ENCODE measurements at places on chromosomes 1 and 21.

GRCh38 chr1:42320708-42321107 is 14.3 kb downstream of the FOXJ3 start:
- DNase-seq: no peak

GRCh38 chr1:201506092-201506491 is 831 bp downstream of the CSRP1 start:
- no peak for DNase-seq

GRCh38 chr1:33943978-33944377 is 80.1 kb downstream of the HMGB4 start:
- no peak for DNase-seq

DNA sequence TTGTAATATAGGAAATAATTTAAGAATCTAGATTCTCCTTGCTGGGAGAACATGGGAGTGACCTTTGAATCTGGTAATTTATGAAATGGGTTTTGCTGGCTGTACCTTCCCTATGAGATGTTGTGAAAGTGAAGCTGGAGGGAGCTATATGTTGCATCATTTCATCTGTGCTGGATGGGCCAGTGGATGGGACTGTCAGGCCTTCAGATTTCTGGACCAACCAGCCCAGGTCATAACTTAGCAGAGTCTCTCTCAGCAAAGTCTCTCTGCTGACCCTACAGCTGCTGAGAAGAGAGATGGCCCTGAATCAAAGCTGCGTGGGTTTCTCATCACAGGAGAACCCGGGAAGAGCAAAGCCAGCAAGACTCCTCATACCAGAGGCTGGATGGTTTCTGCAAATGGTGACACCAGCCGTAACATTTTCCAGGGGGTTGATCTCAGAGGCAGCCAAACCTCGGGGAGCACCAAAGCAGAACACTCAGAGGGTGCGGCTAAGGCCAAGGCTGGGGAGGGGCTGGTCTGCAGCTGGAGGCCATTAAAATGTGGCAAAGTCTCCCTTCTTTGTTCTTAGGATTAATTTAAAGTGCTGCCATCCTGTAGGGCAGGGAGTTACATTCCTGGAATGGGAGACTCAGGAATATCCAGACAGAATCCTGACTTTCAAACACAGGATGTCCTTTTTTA is 18.2 kb upstream of the PTGFRN start:
- DNase-seq: no peak

DNA sequence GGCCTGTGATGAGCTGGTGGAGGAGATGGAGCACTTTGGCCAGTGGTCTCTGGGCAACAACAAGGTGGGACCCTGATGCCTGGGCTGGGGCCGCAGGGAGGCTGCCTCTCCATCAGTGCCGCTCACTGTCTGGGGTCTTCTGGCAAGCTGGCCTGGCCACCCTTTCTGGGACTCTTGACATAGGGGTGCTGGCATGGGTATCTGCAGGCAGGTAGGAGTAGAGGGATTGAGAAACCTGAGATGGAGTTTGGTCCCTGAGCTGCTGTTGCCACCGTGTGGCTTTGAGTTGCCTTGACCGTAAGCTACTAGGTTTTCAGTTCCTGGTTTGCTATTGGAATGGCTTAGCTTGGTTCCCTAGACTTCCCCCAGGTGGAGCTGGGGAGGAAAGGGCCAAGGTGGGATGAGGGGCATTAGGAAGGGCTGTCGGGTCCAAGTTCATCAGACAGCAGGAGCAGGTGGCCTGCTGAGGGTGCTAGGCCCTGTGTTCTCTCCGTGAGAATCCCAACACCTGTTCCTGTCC is 13.2 kb upstream of the MFN2 start:
- no peak for DNase-seq

DNA sequence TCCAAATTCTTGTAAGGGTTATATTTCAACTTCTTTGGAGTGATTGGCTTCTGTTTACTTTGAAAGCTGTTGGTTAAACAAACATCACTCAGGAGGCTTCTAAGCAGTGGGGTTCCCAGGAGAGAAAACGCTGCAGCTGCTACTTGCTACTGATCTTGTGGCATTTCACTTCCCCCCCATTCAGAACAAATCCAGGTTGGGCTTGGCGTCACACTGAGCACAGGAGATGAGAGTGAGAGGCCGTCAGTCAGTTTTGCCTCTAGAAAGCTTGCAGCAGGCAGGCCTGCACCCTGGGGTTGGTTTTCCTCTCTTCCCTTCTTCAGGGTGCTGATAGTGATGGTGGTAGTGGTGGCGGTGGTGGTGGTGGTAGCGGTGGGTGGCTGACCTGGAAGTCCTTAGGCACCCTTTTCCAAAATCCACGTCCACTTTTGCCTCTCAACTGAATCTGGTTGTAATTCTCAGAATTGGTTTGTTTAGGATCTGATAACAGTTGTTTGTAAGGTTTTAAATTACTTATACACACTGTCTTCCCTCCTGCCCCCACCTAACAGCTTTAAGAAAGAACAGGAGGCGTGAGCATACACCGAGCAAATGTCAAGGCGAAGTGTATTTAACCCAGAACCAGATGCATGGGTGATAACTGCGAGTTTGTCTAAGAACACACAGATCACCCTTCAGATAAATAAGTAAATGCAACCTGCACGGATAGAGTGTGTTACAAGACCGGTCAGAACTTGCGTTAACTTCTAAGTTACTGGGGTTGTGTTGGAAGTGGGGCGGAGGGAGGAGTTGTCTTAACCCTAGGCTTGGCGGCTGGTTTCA is 3.2 kb upstream of the PROX1 start:
- DNase-seq: no peak

DNA sequence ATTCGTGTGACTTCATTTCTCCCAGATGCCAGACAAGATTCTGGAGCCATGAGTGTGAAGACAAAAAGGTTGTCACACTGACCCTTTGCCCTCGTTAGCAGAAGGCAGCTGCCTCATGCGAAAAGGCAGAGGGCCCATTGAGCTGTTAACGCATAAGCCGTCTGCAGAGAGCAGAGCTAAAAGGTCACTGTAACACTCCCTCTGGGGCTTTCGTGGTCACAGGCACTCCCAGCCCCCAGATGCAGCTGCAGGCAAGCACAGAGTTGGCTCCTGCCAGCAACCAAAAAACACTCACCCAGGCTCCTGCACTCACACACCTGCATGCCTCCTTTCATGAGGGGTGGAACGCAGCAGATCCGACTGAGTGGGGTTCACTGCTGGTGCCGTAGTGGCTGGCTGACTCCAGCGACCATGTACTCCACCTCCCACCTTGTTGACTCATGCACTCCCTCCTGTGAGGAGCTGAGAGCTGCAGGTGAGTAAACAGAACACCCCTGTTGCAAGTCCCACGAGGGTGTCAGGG is 287.5 kb downstream of the SMYD3 start:
- no peak for DNase-seq

GRCh38 chr1:62437273-62437940 is 558 bp downstream of the USP1 start:
- peak; percentile 37 for DNase-seq

- no peak for DNase-seq
Observed at GRCh38 chr1:221315330-221315729, 426.6 kb downstream of the DUSP10 start.

DNA sequence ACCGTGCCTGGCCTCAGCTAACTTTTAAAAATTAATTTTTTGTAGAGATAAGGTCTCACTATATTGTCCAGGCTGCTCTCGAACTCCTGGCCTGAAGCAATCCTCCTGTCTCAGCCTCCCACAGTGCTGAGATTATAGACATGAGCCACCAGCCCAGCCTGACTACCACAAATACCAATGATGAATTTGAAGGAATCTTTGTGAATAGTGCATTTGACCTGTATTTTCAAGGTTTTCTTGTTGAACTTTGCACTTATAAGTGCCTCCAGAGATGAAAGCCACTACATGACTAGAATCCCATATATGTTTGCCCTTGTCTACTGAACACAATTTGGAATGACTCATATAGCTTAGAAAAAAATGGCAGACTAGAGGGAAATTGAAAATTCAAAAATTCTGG is 297.3 kb downstream of the NFIA start:
- no peak for DNase-seq

GRCh38 chr1:7608628-7609305 is 162.3 kb upstream of the VAMP3 start:
- DNase-seq: no peak

- no peak for DNase-seq
Observed at GRCh38 chr1:228862542-228863505, 127.5 kb downstream of the RHOU start.

GRCh38 chr1:14767075-14767474 is 168.6 kb downstream of the KAZN start:
- DNase-seq: no peak

DNA sequence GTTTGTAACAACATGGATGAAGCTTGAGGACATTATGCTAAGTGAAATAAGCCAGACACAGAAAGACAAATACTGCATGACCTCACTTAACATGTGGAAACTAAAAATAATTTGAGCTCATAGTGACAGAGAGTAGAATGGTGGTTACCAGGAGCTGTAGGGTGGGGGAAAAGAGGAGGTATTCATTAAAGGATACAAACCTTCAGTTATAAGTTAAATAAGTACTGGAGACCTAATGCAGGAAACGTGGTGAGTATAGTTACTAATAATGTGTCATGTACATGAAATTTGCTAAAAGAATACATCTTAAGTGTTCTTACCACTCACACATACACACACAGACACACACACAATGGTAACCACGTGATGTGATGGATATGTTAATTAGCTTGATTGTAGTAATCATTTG is 86.7 kb downstream of the NGF start:
- no peak for DNase-seq

GRCh38 chr1:27108588-27108987 is 46.3 kb downstream of the SLC9A1 start:
- no peak for DNase-seq

- no peak for DNase-seq
Observed at GRCh38 chr1:243977094-243977493, 74.0 kb upstream of the ZBTB18 start.

DNA sequence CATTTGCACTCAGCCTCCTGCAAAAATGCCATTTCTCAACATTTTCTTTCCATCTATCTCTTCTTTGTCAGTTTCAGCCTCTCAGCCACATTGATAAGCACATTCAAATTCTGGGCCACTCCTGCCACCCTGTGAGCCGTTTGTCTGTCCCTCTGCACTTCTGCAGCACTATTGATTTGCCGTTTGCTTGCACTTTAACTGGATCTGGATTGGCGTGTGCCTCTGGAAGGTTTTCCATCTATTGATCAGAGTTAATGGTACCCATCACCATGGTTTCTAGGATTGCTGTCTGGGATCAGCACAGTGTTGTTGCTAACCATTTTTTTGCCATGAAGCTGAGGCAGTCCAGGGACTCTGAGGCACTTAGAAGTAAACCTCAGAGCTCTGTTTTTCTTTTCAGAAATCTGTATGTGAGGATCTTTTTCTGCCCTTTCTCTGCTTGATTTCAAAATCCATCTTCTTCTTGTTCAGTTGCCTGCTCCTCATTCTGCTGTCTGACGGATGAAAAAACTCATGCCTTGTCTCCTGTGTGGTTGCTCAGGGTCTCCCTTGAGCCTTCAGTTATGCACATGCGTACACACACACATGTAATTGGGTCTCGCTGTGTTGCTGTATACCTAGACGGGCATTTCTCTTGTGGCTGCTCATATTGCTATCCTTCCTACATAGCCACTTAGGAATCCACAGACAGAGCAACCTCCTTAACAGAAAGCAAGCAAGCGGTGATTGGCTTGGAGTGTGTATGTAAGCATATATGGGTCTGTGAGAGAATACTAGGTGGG is 67.9 kb downstream of the NOS1AP start:
- no peak for DNase-seq

DNA sequence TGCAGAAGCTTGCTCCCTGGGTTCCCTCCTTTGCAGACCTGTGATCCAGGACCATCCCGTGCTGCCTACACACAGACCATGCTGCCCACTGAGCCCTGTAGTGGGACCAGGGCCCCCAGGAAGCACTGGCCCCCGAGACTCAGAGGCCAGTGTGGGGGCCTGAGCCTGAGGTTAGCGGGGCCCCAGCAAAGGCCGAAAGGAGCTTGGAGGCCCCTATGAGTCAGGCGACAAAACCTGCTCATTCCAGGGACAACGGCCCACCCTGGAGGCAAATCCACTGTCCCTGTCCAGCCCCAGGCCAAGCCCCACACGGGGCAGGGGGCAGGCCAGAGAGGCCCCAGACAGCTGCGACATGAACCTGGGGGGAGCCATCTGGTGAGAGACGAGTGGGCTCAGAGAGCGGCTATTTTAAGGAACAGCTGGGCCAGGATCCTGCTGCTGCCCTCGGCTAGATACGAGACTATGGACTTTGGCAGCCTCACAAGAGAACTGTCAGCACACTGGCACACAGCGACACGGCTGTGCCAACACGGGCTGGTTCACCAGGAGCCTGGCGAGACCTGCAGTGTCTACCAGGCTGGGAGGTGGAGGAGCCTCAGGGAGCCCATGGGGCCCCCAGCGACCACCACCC is 74.7 kb downstream of the ARHGEF16 start:
- no peak for DNase-seq

GRCh38 chr1:169630006-169630405 is at the start of gene SELP:
TSS of gene SELP (minus strand) at chr1:169630124. CDS start at chr1:169630074, 50 bp downstream.
- DNase-seq: no peak

DNA sequence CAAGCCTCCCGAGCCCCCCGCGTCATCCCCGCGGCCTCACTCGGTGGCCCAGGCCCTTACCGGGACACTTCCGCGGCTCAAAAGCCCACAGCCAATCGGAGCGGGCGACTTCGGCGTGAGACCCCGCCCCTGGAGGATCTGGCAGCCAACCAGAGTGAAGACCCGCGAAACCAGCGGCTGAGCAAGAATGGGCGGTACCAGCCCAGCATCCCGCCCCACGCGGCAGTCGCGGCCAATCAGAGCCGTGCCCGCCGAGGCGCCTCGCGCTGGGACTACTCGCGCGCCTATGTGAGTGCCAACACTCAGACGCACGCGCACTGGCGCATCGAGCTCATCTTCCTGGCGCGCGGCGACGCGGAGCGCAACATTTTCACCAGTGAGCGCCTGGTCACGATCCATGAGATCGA is 22.5 kb downstream of the DISP3 start:
- peak; percentile 10 for DNase-seq

DNA sequence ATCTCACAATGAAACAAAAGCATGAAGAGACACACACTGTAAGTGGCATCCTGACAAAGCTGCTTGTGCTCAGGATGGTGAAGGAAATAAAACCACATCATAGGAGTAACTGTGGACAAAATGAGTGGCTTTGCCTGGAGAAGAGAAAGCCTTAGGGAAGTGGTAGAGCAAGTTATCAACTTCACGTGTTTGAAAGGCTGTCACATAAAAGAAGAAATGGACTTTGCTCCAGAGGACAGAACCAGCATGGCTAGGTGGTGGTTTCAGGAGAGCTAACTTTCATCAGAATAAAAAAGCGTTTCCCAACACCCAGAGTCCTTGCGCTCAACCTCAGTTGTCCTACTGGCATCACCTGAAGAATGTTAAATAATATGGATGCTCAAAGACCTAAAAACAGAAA is 139.9 kb downstream of the SETD4 start:
- no peak for DNase-seq

- peak; percentile 11 for DNase-seq
Observed at GRCh38 chr1:224377676-224378006, 21.0 kb downstream of the CNIH4 start.

All from effector memory CD8-positive, alpha-beta T cell (primary cell).